Activated T-helper 1 cell treated with anti-CD3 and anti-CD28 coated beads, Interleukin-2, amount 50 U/mL, for 16 hours (primary cell): ENCODE measurements at places on chromosomes 13 and 19.

DNA sequence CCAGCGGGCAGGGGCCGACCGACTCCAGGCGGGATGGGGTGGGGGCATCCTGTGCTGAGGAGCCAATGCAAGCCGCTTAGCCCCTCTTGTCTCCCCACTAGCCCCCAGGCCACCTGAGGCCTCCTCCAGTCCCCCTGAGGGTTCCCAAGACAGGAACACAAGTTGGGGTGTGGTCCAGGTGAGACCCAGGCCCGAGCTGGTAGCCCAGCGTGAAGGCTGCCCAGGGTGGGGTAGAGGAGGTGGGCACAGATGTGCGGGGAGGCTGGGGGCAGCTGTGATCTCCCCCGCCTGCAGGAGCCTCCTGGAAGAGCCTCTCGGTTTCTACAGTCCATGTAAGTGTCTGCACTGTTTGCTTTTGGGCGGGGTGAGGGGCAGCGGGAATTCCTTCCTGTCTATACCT, 10.4 kb downstream of the TLE6 start:
- DNase-seq = no peak

DNA sequence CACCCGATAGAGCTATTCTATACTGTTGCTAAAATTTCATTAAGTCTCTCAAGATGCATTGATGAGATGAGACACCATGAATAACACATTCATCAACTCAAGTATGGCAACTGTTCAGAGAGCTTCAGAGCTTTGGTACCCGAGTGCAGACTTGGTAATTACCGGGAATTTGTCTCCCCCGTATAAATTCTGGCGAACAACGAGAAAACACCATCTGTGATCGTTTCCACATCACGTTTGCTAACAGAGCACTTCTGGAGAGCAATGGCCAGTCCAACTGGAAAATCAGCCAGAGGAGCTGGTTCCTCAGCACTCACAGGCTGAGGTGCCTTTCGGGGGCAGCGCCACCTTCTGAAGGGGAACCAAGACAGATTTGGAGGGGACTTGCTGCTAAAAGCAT, 40.2 kb downstream of the SUGP2 start:
- no peak for DNase-seq

DNA sequence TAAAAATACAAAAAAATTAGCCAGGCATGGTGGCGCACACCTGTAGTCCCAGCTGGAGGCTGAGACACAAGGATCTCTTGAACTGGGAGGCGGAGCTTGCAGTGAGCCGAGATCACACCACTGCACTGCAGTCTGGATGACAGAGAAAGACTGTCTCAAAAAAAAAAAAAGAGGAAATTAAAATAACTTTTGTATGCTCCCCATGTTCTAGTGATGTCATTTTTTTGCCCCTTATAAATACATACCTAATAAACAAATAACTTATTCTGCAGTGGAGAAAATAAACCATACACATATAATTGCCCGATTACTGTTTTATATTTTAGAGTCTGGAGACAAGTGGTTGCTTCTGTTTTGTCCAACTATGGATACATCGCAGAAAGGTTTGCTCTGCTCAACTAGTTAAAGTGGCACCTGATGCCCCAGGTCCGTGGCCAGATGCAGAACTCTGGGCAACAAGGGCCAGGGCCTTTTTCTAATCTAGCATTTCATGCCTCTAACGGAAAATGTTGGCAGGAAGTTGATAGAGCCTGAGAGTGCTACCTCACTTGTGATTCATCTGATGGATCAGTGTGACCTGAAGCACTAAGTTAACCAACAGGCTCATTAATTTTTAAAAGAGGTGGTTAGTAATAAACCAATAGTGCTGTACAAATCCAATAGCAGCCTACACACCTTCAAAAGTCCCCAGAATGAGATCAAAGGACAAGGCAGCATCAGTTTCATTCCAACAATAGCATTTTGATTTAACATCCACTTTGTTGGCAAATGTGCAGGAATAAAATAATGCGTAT, 18.8 kb downstream of the UBE2L5 start:
- DNase-seq = no peak

DNA sequence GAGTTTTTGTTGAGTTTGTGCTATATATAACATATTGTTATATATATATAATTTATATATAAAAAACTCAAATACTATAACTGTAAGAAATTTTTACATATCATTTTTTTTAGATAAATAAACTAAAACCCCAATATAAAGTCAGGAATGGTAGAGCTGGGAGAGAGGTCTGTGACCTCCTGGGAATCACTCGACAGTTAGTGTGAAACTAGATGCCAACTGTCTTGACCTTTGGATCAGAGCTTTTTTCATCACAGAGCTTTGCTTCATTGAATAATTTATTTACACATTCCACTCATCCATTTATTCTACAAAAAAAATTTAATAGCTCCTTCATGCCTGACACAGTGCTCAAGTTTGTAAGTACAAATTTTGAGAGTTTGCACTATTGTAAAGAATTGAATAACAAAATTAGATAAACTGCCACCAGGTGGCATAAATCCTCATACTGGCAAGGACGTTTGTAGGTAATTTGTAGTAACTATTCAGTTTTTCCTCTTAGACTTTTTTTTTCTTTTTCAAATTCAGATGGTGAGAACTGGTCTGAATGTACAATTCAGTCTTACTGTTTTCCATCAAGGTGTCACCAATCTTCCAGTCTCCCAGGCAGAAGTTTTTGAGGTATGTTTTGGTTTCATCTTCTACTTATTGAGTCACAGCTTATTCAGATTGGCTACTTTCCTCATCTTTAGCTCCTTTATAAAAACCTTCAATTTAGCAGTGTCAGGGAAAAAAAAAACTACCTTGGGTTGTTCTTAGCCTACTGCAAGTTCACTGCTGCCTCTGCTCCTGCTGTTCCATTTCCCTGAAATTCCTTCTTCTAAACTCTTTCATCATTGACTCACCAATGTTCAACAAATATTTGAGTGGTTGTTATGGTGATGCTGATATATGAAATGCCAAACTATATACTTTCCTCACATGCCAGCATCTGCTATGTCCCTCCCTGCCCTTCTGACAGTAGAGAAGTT, 28.7 kb downstream of the LACC1 start:
- DNase-seq = no peak

GRCh38 chr13:95585867-95586266, 33.3 kb downstream of the CLDN10 start:
- DNase-seq = no peak

DNA sequence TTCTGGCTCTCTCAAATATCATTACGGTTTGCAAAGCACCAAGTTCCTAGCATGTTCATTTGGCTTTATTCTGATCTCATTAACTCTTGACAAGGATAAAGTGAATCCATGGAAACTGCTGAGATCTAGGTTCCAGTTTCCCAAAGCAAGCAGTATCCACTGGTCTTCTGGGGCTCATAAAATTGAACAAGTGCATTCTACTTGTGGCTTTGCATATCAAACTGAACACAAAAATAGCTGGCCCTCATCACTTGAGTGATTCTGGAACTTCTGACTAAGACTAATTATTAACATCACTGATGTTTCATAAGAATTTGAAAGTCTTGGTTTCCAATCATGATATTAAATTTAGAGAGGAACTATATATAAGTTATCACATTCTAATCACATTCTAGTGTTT, 6.3 kb upstream of the KCTD12 start:
- DNase-seq = no peak

DNA sequence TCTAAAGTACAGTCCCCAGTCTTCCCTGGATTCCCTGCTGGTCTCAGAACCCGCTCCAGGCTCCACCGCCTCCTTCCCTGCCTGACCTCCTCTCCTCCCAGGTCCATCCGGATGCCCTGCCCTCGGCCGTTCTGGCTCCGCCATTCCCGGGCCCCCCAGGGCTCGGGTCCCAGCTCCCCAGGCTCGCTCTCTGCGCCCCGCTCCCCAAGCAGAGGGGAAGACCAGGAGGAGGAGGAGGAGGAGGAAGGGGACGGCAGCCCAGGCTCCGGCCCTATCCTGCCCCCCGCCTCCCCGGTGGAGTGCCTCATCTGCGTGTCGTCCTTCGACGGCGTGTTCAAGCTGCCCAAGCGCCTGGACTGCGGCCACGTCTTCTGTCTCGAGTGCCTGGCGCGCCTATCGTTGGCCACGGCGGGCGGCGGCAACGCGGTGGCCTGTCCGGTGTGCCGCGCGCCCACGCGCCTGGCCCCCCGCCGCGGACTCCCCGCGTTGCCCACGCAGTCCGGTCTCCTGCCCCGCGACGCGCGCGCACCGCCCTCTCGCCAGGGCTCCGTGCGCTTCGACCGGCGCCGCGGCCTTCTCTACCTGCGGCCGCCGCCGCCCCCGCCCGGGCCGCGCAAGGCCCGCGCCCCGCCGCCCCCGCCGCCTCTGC, 647 bp downstream of the RNF225 start:
- no peak for DNase-seq

DNA sequence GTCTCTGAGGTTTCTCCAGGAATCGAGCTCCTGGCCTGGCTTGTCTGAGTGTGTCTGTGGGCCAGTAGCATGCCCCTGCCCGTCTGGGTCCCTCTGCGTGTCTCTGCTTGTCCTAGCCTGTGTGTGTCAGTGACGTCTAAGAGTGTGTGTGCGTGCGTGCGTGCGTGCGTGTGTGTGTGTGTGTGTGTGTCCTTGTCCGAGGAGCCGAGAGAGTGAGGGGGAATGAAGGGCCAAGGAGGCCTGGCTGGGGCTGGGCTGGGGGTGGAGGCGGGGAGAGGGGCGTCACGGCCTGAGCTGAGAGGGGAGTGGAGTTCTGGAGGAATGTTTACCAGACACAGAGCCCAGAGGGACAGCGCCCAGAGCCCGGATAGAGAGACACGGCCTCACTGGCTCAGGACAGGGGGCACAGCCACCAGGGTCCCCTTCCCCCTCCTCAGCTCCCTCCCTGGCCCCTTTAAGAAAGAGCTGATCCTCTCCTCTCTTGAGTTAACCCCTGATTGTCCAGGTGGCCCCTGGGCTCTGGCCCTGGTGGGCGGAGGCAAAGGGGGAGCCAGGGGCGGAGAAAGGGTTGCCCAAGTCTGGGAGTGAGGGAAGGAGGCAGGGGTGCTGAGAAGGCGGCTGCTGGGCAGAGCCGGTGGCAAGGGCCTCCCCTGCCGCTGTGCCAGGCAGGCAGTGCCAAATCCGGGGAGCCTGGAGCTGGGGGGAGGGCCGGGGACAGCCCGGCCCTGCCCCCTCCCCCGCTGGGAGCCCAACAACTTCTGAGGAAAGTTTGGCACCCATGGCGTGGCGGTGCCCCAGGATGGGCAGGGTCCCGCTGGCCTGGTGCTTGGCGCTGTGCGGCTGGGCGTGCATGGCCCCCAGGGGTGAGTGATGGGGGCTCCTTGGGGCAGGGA, at the start of gene AXL:
TSS of gene AXL (plus strand) at position 609 of the 893 bp plus-strand sequence. CDS start at position 779, 170 bp downstream.
- no peak for DNase-seq

DNA sequence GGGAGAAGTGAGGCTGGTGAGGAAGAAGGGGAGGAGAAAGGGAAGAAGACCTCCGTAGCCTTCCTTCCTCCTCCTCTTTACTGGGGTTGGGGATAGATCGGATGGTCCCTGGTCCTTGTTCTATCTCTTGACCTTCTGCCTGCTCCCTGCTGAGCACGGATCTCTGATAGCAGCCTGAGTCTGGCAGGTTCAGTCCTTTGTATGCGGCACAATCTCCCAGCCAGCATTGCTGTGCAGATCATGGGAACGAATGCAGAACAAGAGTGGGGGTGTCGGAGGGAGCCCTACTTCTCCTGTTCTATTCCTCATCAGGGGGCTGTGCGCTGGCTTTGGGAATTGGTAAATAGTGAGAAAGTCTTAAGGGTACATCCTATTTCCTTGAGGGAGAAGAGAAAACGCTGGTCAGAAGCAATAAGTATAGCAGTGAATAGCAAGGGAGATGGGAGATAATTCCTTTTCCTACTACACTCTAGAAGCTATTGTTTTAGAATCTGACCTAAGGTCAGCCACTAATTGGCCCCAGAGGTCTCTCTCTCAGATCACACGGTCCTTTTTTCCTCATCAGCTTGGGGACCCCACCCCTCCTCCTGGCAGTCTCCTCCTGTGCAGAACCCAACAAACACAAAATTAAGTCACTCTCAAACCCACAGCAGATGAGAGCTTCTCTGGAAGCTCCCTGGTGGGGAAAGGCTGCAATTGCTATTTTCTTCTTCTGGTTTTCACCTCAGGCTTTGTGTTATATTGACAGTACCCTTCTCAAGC, 41.0 kb downstream of the KL start:
- DNase-seq = no peak

GRCh38 chr13:80093888-80094287, 247.0 kb downstream of the SPRY2 start:
- no peak for DNase-seq

DNA sequence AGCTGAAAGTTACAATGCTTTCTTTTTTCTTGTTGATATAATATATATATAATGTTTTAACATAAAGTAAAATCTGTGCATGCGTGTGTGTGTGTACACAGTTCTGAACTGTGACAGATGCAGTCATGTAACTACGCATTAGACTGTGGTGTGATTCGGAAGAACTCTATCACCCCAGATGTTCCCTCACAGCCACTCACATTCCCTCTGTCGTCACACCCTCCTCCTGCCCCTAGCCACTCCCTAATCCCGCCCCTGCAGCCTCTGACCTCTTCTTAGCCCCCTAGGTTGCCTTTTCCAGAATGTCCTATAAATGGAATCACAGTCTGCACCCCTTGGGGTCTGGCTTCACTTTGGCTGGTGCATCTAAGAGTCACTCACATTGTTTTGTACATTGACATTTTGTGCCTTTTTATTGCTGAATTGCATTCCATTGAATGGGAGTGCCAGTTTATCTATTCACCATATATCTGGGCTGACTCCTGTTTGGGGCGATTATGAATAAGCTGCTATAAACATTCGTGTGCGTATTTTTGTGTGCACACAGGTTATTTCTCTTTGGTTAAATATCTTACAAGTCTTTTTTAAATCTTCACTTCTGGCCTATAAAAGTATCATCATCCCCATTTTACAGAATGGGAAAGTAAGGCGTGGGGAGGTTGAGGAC, 20.4 kb downstream of the DHRS12 start:
- no peak for DNase-seq

GRCh38 chr19:4181053-4181508, 1.3 kb downstream of the SIRT6 start:
- no peak for DNase-seq

- DNase-seq = no peak
Measured at GRCh38 chr19:35184884-35185283, 30.3 kb downstream of the FXYD5 start.

GRCh38 chr13:20140487-20140886, 20.4 kb downstream of the GJA3 start:
- no peak for DNase-seq

- DNase-seq = no peak
Measured at GRCh38 chr13:24821207-24821606, 57.2 kb downstream of the RNF17 start.

DNA sequence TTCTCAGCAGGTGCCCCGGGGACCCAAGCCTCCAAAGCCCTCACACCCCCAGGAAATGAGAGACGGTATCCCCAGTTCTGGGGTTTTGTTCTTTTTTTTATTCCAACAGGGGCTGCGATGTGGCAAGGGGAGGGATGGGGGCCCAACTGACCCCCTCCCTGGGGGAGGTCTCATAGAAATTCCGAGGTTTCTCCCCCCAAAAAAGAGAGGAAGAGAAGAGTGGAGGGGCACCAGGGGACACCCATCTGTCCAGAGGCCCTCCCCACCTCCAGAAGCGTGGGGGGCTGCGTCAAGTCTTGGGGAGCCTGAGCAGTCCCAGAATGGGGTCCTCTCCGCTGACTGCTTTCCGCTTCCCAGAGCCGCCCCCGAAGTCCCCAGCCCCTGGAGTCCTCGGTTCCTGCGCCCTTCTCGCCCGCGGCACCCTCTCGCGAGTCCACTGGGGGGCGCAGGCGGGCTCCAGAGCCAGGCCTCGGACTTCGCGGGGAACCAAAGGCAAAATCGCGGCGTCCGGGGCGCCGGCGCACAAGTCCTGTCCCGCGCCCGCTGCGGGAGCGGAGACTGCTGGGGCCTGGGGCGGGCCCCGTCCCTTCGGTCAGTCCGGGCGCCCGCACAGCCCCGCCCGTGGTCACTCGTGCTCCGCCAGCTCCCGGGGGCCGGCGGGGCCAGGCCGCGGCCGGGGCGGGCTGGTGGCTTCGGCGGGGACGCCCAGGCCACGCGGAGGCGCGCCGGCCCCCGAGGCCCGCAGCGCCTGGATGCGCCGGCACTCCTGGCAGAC, 4.4 kb upstream of the ATP1A3 start:
- no peak for DNase-seq
